ENCODE measurements at places on chromosomes 11 and 22.

DNA sequence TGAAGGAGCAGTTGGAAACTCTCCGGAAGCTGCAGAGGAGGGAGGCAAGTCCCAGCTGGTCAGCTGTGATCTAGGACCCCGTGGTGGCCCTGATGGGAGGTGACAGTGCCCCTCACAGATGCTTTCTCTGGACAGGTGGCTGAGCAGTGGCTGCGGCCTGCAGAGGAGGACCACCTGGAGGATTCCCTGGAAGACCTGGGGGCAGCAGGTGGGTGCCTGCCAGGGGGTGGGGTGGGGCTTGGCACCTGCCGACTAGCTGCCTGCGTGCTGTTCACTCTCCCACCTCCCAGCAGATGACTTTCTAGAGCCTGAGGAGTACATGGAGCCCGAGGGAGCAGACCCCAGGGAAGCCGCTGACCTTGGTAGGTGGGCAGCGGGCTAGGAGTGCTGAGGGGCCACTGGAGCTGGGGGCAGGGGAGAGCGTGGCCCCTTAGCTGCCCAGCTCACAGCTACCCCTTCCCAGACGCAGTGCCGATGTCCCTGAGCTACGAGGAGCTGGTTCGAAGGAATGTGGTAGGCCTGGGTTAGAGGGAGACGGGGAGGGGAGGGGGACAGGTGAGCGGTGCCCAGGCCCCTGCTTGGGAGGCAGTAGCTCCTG is 3.1 kb downstream of the SCO2 start:
- DNase-seq: no peak

GRCh38 chr11:119688356-119688755 is 40.6 kb downstream of the NECTIN1 start:
- no peak for DNase-seq

DNA sequence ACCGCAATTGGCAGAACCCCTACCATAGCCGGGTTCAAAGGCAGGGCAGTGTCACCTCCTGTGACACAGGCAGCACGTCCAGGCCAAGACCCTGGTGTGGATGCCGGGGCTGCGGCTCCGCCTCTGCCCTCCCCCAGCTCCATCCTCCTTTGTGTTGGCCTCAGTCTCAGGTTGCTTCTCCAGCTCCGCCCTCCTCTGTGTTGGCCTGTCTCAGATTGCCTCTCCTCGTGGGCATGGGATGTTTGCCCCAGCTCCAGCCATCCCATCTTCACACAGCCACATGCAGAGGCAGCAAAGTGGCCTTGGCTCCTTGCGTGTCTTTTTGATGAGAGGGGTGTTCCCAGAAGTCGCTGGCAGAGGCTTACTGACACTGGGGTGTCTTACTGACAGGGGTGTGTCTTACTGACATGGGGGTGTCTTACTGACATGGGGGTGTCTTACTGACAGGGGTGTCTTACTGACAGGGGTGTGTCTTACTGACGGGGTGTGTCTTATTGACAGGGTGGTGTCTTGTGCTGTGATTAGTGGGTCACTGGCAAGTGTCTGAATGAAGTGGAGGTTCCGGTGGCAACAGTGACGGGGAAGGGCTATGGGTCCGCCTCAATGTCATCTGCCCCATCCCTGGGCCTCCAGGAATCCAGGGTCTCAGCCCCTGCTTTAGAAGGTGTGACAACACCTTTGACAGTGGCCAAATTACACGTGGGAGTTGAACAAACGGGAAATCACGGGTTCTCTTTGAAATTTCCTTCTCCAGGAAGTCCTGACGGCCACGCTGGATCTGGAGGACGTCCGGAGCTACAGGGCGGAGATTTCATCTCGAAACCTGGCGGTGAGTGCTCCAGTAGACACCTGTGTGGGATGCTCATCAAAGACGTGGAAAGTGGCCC is 24.9 kb downstream of the NADSYN1 start:
- DNase-seq: no peak

DNA sequence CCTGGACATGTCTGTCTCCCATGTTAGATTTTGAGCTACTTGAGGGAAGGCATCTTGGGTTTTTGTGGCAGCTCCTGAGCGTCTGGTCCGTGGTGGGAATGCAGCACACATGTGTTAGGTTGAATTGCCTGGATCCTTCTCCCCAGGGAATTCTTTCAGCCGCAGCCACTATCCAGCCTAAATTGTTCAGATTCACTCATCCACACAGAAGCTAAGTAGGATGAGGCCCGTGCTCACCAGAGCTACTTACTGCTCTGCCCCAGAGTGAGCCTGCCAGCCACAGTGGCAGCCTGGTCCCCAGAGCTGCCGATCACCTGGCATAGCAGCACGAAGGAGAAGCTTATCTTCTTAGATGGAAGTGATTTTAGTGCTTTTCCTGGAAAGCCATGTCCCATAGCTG is 34.4 kb upstream of the SORL1-AS1 start:
- DNase-seq: no peak

DNA sequence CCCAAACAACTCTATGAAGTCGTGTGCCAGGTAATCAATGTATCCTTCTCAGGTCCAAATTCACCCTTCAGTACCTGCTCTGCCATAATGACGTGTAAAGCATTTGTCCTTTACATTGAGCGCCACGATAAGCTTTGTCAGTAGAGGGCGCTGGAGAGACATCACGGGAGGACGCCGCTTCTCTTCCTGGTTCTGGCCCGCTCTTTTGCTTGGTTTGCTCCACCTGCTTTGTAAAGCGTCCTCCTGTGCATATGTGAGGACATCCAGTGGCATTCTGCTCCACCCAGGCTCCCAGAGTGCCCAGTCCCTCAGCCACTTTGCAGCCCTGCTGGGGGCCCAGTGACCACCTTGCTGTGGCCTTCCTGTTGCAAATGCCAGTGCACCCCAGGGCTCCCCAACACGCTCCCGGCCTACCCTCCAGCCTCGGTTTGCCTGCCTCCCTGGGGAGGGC is 61.1 kb downstream of the WT1 start:
- no peak for DNase-seq

- DNase-seq: no peak
Observed at GRCh38 chr11:105219269-105219668, 79.7 kb upstream of the CARD18 start.

DNA sequence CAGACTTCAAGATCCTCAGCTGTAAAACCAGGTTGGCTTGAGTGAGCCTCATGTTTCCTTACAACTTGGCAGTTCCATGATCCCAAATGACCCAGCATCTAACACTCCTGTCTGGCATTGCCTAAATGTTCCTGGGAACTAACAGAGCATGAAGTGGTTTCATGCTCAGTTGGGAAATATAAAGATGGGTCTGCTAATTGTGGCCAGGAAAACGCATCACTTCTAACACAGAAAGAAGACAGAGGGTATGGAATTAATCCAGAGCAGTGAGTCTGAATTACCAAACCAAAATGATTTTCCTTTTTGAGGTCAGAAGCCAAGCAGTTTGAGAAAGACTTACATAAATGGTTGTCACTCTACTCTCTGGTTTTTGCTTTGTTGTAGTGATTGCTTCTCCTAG is 60.5 kb upstream of the MMP13 start:
- no peak for DNase-seq

GRCh38 chr11:79198898-79199250 is 242.0 kb downstream of the TENM4 start:
- no peak for DNase-seq

GRCh38 chr22:27063406-27063805 is 406.0 kb downstream of the MIAT start:
- DNase-seq: no peak

- no peak for DNase-seq
Observed at GRCh38 chr11:86773513-86774252, 26.7 kb upstream of the PRSS23 start.

- DNase-seq: no peak
Observed at GRCh38 chr11:12762278-12762677, 88.1 kb downstream of the TEAD1 start.

DNA sequence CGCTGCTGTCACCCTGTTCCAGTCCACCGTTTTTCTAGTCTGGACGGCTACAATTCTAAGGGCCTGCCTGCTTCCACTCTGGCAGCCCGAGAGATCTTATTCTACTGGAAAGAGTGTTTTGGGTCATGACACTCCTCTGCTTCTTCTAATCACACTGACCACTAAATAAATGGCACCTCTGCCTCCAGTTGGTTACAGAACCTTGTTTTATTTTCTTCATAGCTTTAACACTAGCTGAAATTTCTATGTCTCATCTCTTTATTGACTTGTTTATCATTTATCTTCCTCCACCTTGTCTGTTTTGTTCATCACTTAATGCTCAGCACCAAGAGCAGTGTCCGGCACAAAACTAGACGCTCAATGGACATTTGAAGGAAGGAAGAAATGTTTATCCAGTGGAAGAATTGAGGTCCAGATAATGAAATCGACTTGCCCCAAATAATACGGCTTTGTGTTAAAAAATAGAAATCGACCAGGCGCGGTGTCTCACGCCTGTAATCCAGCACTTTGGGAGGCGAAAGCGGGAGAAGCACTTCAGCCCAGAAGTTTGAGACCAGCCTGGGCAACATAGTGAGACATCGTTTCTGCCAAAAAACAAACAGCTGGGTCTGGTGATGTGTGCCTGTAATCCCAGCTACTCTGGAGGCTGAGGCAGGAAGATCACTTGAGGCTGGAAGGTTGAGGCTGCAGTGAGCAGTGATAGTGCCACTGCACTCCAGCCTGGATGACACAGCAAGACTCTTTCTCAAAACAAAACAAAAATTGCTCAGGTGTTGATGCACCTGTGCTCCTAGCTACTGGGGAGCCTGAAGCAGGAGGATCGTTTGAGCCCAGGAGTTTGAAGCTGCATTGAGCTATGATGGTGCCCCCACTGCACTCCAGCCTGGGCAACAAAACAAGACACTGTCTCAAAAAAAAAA is 693 bp upstream of the PRR14L start:
- no peak for DNase-seq

- no peak for DNase-seq
Observed at GRCh38 chr11:8720352-8720751, 37.8 kb downstream of the RPL27A start.

- DNase-seq: no peak
Observed at GRCh38 chr11:1193326-1194230, 29.3 kb upstream of the MUC5B start.

DNA sequence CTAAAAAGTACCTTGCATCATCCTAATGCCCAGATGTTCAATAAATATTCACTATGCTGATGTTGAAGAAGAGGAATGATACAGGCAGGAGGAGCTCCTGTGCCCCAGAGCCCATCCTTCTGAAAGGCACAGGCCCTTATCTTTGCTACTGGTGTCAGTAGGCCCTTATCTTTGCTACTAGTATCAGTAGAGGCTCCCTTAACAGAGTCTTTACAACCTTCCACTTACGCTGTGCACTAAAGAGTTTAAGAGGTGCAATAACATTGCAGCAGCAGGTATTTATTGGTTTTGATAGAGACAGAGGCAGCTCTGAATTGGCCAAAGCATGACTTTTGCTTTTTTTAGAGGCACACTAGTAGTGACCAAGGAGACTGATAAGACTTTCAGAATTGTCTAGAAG is 174.4 kb downstream of the TENM4 start:
- DNase-seq: no peak

DNA sequence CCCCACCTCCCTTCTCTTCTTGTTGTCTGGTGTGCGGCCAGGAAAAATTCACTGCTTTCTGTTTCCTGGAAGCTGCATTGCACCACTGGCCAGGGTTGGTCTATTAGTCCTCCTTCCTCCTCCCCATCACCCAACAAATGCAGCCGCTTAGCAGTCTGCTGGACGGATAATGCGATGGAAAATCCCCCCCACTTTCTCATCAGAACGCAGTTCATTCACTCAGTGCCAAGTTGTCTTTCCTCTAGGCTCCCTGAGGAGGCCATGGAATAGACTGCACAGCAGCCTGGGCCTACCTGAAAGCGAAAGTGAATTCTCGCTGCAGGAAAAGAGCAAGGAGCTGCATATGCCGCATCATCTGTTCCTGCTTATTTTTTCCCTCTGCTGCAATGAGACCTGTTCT is 513.6 kb downstream of the METTL15 start:
- no peak for DNase-seq

DNA sequence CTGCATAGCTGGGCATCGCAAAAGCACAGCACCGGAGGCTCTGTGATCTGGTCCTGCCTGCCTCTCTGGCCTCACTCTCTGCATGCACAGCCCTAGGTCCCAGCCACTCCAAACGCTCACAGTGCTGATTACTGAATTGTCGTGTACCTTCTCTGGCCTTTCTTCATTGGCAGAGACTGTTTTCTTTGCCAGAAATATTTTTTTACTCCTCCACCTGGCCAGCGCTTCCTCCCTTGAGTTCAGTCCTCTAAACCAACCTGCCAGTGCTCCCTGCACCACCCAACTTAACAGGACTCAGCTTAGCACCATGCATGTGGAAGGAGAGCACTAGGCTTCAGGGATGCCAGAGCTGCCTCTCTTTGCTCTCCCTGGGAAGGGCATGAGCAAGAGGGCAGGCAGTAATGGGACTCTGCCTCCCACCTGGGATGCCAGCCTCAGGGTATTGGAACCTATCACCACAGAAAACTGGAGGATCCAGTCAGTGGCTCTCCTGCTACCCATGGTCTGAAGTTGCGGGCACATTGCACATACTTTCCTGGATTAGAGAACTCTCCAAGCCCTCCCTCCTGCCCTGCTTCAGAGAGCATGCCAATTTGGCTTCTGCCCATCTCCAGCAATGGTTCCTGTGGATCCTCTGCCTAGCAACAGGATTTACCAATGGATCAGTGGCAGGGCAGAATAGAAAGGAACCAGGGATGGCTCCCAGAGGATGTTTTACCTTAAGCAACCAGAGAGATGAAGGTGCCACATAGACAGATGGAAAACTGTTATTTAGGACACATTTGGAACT is 37.0 kb upstream of the GNAZ start:
- DNase-seq: no peak

GRCh38 chr22:26170112-26170492 is 840 bp downstream of the SEZ6L start:
- DNase-seq: no peak

GRCh38 chr22:47082505-47082904 is 320.1 kb downstream of the TBC1D22A start:
- no peak for DNase-seq

- DNase-seq: no peak
Observed at GRCh38 chr11:46307785-46308341, 30.4 kb downstream of the CREB3L1 start.

- DNase-seq: no peak
Observed at GRCh38 chr11:13091804-13092203, 82.7 kb downstream of the RASSF10 start.
